ENCODE measurements at places on chromosomes 7 and 10.

DNA sequence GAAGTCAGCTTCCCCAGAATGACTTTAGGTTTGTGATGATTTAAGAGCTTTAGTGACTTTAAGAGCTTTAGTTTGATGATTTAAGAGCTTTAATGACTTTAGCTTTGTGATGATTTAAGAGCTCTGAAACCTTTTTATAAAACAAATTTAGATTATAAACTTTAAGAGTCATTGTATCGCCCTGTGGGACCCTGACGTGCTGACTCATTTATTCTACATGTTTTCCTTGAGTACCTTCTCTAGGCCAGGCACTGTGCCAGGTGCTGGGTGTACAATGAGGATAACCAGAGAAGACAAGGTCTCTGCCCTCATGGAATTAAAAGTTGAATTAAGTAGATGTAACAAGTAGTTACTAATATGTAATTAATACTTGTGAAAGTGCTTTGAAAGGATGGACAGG is 45.4 kb downstream of the CNNM1 start:
- no peak for DNase-seq

GRCh38 chr7:27576360-27576944 is 86.2 kb downstream of the HIBADH start:
- peak; percentile 81 for DNase-seq

DNA sequence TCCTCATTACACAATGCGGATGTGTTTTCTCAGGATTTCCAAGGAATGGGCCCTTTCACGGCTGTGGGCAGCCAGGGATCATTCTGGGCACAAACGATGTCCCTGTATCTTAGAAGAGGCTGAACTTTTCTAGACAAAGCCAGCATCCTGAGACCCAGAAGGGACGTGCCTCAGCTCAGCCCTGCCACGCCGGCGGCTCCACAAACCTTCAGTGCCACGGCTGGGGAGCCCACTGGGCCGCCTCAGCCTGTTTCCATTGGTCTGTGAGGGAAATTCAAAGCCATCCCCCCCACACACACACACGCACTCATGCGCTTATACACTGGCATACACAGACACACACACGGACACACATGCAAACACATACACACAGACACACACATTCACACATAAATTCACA is 344.9 kb upstream of the MKI67 start:
- no peak for DNase-seq

GRCh38 chr10:119726676-119727261 is 919 bp downstream of the INPP5F start:
- DNase-seq, result no peak

DNA sequence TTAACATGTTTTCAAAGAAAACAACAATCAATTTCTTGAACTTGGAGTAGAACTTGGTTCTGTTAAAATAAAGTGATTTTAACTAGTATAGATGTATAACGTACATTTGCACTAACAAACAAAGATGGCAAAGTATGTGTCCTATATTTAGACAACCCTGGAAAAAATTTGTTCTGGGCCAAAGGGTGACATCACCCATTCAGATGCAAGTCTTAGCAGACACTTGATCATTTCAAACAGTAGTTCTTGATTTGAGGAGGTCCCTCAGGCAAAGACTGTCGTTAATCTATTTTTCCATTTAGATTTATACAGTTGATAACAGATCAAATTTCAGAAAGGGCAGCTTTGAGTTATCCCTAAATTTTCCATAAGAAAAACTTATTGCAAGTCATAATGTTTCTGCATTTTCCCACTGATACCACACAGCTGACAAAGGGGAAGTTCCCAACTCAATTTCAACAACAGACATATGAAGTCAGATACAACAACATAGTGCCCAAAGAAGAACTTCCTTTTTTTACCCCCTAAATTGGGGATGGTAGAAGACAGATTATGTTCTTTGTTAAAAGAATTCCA is 5.2 kb downstream of the NMT2 start:
- DNase-seq, result peak; percentile 40

DNA sequence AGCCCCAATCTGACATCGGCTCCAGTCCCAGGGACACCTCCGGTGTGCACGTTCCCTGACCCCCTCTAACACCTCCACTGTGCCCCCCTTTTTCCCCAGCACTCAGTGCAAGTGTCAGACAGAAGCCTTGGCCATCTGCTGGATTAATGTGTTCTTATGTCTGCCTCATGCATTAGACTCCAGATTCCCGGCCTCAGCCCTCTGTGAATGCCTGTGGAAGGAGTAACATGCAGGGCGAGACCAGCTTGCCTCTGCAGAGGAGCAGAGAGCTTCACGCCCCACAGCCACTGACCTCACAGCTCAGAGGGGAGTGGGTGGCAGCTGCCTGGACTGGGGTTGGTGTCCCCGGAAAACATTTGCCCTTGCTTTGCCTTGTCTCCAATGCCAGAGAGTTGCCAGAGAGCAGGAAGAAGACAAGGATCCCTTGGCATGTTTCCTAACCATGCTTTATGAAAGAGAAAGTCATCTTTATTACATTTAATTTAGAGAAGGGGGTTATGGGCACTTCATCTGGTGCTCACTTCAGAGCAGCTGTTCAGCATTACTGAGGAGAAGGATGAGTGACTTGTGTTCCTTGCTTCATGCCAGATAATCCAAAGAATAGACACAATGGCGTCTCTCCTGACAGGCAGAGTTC is 91.6 kb upstream of the CXCL12 start:
- DNase-seq, result no peak

DNA sequence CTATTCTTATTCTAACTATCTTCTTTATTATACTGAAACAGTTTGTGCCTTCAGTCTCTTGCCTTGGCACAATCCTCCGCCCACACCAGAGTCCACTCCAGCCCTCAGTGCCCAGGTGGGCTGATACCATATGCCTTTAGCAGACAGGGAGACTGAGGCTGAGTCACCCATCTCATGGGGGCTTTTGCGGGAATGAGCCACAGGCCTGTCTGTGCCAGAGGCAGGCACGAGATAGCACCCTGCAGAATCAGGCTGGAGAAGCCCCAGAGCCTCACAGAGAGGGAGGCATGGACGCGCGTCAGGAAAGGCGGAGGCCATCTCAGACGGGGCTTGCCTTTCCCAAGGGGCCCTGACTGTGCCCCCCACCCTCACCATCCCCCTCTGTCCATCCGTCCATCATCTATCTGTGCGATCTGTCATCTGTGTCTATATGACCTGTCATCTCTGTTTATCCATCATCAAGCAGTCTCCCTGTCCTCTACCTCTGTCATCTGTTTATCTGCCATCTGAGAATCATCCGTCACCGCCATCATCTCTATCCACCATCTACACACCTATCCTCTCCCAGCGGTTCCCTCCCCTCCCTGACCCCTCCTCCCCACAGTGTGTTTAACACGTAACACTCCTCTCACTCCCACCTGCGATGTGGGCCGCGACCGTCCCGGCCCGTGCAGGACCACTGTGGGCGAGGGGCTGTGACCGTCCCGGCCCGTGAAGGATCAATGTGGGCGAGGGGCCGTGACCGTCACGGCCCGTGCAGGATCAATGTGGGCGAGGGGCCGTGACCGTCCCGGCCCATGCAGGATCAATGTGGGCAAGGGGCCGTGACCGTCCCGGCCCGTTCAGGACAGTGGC is 7.3 kb upstream of the ADAP1 start:
- no peak for DNase-seq

- no peak for DNase-seq
Observed at GRCh38 chr7:137975221-137975620, 26.7 kb downstream of the CREB3L2 start.

- DNase-seq, result no peak
Observed at GRCh38 chr7:152480664-152481063, 44.9 kb upstream of the KMT2C start.

- no peak for DNase-seq
Observed at GRCh38 chr10:95742485-95742884, 13.5 kb upstream of the ENTPD1 start.

- peak; percentile 32 for DNase-seq
Observed at GRCh38 chr7:130421684-130422083, 19.1 kb downstream of the CEP41 start.

DNA sequence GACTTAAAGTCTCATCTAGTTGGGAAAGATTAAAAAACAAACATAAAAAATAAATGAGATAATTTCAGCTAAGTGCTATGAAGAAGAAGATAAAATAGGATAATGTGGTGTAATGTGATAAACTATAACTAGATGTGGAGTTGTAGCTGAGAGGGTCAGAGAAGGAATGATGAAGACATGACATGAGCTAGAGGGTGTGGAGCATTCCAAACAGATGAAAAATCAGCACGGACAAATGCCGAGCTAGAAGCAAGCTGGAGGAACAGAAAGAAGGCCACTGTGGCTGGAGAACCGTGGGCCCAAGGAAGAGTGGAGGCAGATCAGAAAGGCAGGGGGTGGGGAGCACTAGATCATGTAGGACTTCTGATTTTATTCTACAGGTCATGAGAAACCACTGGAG is 70.6 kb downstream of the CDK6 start:
- DNase-seq, result no peak

DNA sequence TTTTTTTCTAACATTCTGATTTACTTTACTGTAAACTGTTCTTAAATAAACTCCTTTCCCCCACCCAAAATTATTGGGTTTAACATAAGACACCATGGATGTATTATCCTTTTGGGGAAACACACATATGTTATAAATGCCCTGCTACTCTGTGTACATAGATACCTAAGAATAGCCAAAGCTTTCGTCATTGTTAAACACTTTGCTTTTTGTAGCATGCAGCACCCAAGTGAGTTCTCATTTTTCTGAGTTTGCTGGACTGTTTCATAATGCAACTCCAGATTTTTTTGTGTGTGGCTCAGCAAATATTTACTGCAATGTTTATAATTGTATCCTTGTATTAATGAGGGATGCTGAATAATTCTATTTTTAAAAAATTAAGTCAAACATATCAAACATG is 86.9 kb downstream of the VTI1A start:
- DNase-seq, result no peak
